ENCODE measurements at places on chromosomes 11 and 22.

- no peak for DNase-seq
Measured at GRCh38 chr11:92967867-92968266, 1.6 kb upstream of the MTNR1B start.

DNA sequence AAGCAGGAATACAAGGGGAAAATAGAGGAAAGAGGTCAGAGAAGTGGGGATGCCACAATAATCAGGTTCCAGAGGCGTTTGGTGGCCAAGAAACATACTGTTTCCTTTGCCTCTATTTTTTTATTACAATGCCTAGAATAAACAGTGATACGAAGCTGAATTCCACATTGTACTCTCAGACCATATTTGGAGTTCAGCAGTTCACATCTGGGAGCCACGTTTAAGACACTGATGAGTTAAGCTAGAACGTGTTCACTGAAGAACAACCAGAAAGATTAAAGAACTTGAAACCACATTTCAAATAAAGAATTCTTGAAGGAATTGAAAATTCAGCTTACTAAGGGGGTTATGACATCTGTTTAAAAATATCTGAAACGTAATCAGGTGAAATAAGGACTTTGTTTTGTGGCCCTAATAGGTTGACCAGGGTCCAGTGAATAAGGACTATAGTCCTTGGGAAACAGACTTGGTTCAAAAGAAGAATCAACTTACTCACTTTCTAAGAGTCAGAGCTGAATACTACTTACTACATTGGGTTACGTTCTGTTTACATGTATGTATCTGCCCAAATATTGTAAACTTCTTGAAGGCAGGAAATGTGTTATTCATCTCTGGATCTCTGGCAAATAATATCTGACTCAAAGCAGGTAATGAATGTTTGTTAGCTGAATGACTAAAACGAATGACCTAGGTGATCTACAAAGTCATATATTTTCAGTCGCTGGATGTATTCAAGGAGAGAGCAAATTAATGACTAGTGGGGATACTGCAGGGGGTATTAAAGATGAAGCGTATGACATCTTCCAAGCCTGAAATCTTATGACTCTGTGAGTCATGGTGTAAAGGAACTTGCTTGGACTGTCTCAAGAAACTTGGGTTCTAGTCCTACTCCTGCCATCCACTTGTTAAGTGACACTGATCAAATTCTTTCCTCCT is 247.0 kb upstream of the NARS2 start:
- DNase-seq, result no peak

- DNase-seq, result no peak
Measured at GRCh38 chr11:102120437-102120973, 10.3 kb downstream of the YAP1 start.

- DNase-seq, result no peak
Measured at GRCh38 chr11:17395978-17396377, 7.5 kb upstream of the KCNJ11 start.

DNA sequence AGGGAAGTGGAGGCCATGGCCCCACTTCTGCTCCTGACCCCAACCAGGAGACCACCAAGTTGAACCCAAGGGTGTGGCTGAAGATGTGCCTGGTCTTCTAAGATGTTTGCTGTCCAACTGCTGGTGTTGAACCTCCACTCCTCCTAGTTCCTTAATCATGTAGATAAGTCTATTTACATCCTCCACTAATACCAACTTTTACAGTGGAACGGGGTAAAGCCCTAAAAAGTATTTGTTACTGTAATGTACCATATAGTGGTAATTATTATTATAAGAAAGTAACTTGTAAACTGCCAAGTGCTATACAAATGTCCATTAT is 19.0 kb upstream of the RASSF10 start:
- DNase-seq, result no peak

DNA sequence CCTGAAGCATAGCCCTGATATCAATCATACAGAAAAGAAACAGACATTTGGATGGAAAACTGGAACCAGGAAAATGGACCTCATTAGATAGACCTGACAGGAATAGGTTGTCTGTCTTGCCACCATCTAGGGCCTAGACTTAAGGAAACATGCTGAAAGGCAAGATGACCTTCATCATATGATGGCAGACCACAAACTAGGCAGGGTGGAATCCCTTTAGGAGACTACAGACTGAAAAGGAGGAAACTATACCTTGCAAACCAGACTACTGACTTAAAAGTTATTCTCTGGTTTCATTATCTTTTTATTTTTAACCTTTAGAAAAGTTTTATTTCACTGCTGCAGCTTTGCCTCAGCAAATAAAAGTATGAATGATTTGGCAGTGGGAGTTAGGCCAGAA is 20.3 kb downstream of the SBF2 start:
- no peak for DNase-seq

GRCh38 chr11:90500922-90501568 is 278.2 kb upstream of the CHORDC1 start:
- no peak for DNase-seq

- no peak for DNase-seq
Measured at GRCh38 chr22:20583471-20583922, 76.1 kb downstream of the MED15 start.

DNA sequence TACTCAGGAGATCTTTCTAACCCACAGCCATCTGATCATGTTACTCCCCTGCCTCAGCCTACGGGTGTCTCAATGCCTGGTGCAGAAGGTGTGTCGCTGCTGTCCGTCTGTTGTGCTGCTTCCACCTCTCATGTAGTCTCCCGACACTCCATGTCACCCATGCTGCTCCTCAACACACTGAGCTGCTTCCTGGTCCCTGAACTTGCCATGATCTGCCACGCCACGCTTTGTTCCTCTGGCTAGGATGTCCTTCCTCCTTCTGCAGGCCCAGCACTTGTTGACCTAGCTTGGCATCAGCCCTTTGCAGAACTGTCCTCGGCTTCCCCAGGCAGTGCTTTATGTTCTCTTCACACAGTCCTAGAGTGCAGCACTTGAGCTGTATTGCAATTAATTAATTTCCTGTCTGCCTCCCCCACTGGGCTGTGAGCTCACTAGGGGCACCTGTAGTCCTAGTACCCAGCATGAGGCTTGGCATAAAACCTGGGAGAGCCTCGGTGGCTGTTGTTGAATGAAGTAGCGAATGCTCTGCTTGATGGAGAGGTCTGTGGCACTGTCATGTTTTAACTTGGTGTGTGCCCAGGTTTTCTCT is 9.5 kb downstream of the GTPBP1 start:
- DNase-seq, result no peak
